ENCODE measurements at places on chromosomes 6 and 20. TPM values are rescaled to one million over a fixed set of nuclear protein-coding genes. Genes with fewer than 3 reads are reported as not detected.

- DNase-seq = no peak
Observed at GRCh38 chr6:41527721-41528408, 18.3 kb upstream of the FOXP4 start.

DNA sequence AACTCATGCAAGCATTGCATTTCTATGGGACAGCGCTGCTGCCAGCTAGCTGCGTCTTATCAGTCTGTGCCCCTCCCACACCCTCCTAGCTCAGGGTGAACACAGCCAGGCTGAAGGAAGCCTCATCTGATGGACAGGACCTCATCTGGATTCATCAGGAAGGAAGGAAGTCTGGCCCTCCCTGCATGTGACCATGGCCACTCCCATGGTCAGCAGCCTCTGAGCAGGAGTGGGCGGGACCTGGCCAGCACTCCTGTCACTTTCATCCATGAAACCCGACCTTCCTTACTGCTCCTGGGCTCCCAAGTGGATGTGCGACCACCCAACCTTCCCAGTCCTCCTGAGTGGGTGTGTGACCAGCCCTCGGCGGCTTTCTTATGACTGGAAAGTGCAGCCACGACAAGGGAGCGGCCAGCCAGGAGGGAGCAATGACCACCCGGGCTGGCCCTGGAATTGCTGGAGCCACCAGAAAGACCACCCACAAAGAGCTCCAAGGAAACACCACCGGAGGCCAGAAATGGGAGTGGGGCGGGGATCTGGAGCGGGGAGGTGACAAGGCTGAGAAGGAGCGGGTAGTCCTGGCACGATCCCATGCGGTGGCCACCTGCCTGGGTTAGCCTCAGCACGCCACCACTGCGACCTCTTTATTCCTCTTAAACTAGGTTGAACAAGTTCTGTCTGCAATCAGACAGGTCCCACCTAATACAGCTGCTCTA lies 241.2 kb downstream of the TTLL2 start:
- no peak for DNase-seq

DNA sequence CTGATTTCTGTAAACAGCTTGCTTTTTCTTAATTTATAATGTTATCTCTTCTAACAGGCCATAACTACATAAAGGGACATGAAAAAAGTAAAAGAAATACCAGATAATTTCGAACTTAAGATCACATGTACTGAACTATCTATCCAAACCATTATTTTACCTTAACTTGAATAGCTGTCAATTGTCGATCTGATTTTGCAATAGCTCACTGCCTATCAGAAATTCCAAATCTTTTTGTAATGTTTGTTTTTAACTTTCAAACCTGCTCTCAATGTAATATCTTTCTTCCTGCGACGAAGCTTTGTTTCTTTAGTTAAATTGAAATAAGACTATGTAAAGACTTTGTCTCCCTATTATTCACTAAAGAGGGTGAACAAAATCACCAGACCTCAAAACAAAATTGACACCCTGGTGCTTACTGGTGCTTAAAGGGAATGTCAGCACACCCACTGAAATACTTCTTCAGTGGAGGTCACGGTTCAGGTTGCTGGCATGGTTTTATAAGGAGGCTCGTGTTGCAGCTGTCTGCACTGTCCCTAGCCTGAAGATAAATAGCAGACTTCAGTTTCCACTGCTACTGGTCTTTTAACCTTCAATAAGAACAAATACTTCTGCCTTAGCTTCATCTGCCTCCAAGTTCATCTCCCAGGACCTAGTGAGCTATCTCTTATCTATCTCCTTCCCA lies 117.5 kb upstream of the QKI start:
- DNase-seq = no peak

MAP3K7 gene
- total RNA-seq = 38.7 TPM

DNA sequence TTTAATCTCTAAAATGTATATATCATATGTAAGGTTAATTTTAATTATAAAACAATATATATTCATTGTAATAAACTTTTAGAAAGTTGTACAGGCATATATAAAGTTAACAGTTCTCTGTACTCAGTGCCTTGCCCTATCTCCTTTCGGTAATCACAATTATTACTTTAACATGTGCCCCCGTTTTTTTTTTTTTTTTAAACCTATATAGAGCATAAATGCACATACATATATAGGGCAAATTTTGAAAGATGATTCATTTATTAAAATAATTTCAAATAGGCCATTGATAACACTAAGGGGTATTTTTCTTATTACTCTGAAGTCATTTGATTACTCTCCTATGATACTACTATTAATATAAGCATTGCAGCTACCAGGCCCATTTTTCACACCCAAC lies 1.9 kb downstream of the ASF1A start:
- DNase-seq = no peak

TMEM200A gene
- 20.4 TPM for total RNA-seq

GRCh38 chr6:100730001-100730980 lies 150.8 kb downstream of the ASCC3 start:
- no peak for DNase-seq

DNA sequence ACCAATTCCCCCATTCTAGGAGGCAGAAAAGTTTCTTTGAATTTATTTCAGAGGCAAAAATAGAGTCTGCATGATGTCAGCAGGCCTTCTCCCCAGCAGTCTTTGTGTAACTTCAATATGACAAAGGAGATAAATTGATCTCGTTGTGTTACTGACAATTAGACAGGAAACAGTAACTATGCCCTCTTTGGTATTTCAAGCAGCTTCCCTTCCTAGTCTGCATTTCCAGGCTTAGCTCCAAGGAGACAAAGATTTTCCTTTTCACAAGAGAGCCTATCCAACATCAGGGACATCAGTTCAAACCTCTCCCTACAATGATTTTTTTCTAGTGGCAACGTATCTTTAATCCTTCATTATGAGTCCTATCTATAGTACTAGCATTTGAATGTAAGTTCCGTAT lies 245.9 kb upstream of the HSF2 start:
- no peak for DNase-seq

DNA sequence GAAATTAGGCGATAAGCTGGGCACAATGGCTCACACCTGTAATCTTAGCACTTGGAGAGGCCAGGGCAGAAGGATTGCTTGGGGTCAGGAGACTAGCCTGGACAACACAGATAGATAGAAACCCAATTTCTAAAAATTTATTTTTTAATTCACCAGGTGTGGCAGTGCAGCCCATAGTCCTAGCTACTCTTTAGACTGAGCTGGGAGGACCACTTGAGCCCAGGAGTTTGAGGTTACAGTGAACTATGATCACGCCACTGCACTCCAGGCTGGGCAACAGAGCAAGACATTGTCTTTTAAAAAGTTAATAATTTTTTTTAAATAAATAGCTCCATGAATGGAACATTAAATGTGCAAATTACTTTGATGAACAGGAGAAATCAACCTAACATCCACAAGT lies 8.2 kb downstream of the ZNF318 start:
- DNase-seq = no peak

GRCh38 chr6:33772082-33772830 lies 16.7 kb downstream of the LEMD2 start:
- no peak for DNase-seq

DNA sequence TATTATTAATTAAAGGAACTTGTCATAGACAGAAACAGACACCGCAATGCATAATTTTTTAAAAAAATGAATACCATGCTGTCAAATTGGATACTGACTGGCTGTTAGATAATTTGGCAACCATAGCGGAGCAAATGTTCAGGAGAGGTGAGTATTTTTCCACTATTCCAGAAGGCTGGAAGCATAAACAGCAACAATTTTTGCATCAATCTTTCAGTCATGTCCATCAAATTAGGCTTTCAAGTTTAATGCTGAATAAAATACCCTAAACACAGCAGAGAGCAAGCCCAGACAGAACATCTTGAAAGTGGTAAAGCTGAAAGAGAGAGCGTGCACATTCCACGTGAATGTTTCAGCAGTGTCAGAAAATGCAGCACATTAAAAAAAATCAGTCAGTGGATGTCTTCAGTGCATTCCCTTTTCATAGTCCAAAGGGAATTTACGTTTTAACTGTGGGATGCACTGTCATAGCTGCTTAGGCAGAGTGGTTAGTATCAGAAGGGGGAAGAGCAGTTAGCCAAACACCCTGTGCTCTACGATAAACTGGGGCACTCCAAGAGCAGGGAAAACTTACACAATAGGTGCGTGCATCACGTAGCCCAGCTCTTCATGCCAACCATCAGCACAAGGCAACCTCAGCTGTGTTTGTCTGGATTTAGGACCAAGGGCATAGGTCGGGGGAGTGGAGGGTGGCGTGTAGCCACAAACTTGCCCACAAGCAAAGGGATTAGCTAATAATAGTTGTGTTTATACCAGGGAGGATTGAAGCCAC lies 116.2 kb upstream of the STMND1 start:
- no peak for DNase-seq

GRCh38 chr20:35004051-35004725 lies 48.5 kb downstream of the MYH7B start:
- DNase-seq = no peak

- DNase-seq = no peak
Observed at GRCh38 chr6:54993294-54993693, 146.7 kb downstream of the FAM83B start.

DNA sequence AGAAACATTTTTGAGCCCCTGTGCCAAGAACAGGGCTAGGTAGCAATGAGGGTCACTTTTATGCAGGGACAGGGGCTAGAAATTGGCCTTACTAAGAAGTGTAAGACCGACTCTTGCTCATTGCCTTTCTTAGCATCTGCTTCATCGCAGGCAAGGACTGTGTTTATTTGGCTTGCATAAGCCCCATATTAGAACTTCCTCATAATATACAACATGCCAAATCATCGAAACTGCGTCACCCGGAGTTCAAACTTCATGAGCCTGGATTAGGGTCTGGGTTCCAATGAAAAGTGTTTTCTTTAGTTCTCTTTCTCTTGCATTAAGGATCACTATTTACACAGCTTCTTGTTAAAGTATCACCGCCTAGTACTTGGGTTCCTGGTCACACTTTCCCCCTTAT lies 977 bp upstream of the SMAP1 start:
- no peak for DNase-seq

FAM209A gene
- not detected for total RNA-seq

ENPP1 gene
- 0.41 TPM for total RNA-seq

- DNase-seq = no peak
Observed at GRCh38 chr6:26554697-26555504, 16.7 kb downstream of the HMGN4 start.

DNA sequence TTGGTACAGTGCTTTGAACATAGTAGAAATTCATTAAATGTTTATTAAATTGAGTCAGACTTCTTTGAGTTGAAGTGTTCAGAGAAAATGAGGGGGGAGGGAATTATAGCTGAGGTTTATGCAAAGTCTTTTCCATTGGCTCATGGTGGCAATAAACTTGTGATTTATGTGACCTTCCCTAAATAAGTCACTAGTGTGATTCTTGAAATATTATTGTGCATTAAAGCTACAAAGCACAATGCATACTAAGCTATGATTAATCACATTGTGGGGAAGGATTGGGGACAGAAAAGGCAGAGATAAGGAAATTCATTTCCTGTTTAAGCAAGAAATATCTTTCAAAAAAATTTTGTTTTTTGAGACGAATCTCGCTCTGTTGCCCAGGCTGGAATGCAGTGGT lies 877.5 kb downstream of the TFAP2A start:
- DNase-seq = no peak

KIF25 gene
- 0.41 TPM for total RNA-seq

PTCRA gene
- total RNA-seq = not detected

GRCh38 chr6:72863131-72863530 lies 241.3 kb downstream of the KCNQ5 start:
- no peak for DNase-seq

DNA sequence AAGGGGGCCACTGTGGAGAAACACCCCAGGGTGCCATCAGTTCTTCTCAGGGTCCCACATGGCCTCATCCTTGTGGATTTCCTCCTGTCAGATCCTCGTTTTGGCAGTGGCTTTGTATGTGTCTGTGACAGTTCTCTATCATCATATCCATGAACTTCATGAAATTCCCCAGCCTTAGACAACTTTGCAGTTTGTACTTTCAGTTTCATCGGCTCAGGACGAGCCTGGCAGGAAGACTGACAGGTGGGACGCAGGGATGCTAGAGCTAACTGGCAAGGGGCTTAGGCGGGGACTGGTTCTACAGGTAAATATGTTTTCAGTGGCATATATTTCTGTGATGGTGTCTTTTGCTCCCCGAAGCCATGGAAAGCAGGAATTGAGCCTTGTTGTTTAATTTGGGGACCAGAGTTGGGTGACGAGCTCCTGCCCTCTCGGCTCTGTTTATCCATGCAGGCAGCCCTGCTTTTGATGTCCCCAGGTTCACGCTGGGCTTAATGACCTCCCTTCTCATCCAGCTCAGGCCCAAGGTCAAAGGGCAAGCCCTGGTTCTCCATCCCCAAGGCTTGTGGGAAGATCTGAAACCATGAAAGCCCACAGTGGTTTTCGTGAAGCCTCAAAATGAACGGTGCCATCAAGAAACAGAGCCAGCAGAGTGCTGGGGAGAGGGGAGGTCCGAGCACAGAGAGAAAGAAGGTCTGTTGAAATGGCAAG lies 11.2 kb downstream of the SDCBP2 start:
- DNase-seq = no peak

VGLL2 gene
- total RNA-seq = not detected

DNA sequence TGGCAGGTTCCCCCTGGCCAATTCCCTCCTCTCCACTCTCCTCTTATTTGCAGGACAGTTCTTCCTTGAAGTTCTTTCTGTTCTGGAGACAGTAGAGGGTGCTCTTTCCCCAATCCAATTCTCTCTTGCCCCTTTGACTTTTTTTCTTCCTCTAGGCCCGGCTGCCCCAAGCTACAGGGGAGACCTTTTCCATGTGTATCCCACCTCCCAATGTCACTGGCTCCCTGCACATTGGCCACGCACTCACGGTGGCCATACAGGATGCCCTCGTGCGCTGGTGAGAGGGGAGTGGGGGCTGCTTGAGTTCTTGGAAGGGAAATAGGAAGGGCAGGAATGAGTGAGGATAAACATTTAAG lies 1.5 kb downstream of the VARS2 start:
- DNase-seq = peak; percentile 81

DNA sequence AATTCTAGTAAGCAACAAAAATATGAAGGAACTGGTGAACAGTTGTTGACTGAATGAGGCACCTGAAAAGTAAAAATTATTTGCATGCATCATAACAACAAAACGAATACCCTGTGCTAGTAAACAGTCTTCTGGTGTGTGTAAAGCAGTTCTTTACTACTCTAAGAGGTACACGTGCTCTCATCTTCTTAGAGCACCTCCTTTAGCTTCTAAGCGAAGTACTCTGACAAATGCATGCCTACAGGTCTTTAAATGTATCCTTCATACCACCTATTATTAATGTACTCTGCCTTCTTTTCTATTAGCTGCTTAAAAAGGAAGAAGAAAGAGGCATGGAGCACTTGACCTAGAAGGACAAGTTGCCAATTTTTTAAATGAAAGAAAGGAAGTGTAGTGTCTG lies 32.2 kb upstream of the MYB start:
- no peak for DNase-seq

SLC17A3 gene
- not detected for total RNA-seq

DNA sequence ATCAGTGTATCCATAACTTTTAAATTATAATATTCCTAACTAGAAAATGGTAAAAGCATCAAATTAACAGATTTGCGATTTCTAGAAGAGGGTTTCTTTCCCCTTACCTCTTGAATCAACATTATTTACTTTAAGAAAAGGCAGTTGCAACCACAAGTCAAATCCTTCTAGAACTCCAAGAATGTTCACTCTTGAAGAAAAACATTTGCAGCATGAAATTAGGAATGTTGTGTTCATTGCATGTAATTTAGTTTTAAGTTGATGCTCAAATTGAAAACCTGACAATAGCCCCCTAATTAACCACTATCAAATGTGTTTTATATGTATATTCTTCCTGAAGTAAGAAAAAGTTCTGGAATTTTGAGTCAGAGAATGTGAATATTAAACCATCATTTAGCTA lies 2.3 kb upstream of the REV3L start:
- DNase-seq = no peak

Measured in frontal cortex (tissue), 4 donors.